T-helper 17 cell (primary cell): ENCODE measurements at places on chromosomes 11 and 22.

- H3K4me1 ChIP-seq, result peaks cover 12% of the 10 kb centered on the region
- no peak for DNase-seq
- no peak overlapping the region for H3K27ac ChIP-seq
- H3K36me3 ChIP-seq, result peaks cover 9% of the 10 kb centered on the region
- no peak overlapping the region for H3K4me3 ChIP-seq
Measured at GRCh38 chr11:76459846-76460245, 15.0 kb downstream of the EMSY start.

GRCh38 chr22:46052801-46053562 is 76.0 kb upstream of the WNT7B start:
- H3K27me3 ChIP-seq, result no peaks in the 10 kb centered on the region
- DNase-seq, result peak; percentile 4
- H3K4me3 ChIP-seq, result peak overlapping the region; percentile 96
- H3K4me1 ChIP-seq, result peaks cover 35% of the 10 kb centered on the region
- H3K27ac ChIP-seq, result peak overlapping the region; percentile 96
- peaks cover 2% of the 10 kb centered on the region for H3K36me3 ChIP-seq

GRCh38 chr11:117145393-117145761 is 1.3 kb downstream of the PAFAH1B2 start:
- H3K36me3 ChIP-seq, result peaks cover under 1% of the 10 kb centered on the region
- H3K4me1 ChIP-seq, result peaks cover 36% of the 10 kb centered on the region
- H3K4me3 ChIP-seq, result peak overlapping the region; percentile 98
- DNase-seq, result no peak
- peaks cover 4% of the 10 kb centered on the region for H3K27me3 ChIP-seq

GRCh38 chr11:78372114-78372768 is 45.4 kb downstream of the GAB2 start:
- no peaks in the 10 kb centered on the region for H3K36me3 ChIP-seq
- no peak for DNase-seq
- no peak overlapping the region for H3K4me3 ChIP-seq
- no peak overlapping the region for H3K27ac ChIP-seq

DNA sequence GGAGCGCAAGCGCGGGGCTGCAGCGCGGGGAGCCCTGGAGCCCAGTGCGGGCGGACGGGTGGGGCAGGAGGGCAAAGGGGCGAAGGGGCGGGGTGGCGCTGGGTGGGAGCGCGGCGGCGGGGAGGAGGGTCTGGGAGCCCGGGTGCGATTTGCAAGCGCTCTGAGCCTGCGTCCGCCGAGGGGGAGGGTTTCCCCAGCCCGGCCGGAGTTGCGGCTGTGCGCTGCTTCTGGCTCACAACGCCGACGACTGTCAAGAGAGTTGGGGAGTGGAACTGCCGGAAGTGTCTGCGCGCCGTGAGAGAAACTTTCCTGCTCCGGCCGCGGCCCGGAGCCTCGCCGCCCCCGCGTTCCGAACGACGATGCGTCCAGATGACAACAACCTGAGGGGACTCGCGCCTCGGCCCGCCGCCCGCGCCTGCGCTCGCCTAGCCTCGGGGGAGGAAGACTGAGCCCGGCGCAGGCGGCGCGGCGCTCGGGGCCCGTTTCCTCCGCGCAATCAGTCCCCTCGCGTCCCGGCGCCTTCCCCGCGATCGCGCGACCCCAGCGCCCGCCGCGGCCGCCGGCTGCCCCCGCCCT is at the start of gene ARHGAP42:
ARHGAP42 (plus strand) TSS at position 235 of the 576 bp plus-strand sequence. CDS start 391 bp downstream, outside the sequence.
- no peak within 1 kb of the TSS for H3K27ac ChIP-seq
- peaks cover 14% of the 10 kb centered on the region for H3K27me3 ChIP-seq
- peaks cover 5% of the 10 kb centered on the region for H3K4me1 ChIP-seq
- peak within 1 kb of the TSS; percentile 78 for H3K4me3 ChIP-seq
- H3K36me3 ChIP-seq, result no peaks in the 10 kb centered on the region

DNA sequence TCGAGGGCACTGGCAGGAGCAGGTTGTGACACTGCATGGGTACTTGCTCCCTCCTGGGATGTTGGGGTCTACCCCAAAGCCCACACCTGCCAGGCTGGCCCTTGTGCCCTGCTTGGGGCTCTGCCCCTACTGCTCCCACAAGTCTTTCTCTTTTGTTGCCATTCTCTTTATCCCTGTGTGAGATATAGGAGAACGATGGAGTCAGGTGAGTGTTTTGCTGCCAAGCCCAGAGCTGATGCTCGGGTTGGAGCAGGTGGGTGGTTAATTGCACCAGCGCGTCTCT is 292.6 kb downstream of the TBC1D22A start:
- H3K27ac ChIP-seq, result no peak overlapping the region
- peaks cover 18% of the 10 kb centered on the region for H3K4me1 ChIP-seq
- H3K27me3 ChIP-seq, result no peaks in the 10 kb centered on the region
- H3K4me3 ChIP-seq, result no peak overlapping the region
- peaks cover 2% of the 10 kb centered on the region for H3K36me3 ChIP-seq

DNA sequence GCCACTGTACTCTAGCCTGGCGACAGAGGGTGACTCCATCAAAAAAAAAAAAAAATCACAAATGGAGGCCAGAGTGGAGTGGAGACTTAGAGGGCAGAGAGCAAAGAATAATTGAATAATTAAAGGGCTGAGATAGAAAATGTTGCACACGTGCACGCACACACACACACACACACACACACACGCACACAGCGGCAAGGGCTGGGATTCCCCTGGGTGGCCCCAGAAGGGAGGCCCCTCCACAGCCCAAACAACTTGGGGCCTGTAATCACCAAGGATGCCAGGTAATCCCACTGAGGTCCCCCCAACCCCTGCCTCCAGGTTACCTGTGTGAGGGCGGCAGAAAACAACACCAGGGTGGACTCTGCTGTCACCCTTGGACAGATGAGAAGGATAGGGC is 12.0 kb upstream of the DGKZ start:
- H3K4me1 ChIP-seq, result peaks cover 35% of the 10 kb centered on the region
- H3K27me3 ChIP-seq, result no peaks in the 10 kb centered on the region
- no peak overlapping the region for H3K27ac ChIP-seq

GRCh38 chr11:62145261-62145871 is 21.6 kb downstream of the INCENP start:
- H3K36me3 ChIP-seq, result peaks cover 9% of the 10 kb centered on the region
- no peak for DNase-seq
- H3K4me3 ChIP-seq, result no peak overlapping the region
- H3K27me3 ChIP-seq, result no peaks in the 10 kb centered on the region

GRCh38 chr11:82792319-82792718 is 58.7 kb upstream of the FAM181B start:
- H3K27me3 ChIP-seq, result peaks cover 3% of the 10 kb centered on the region
- H3K4me1 ChIP-seq, result peaks cover 6% of the 10 kb centered on the region

DNA sequence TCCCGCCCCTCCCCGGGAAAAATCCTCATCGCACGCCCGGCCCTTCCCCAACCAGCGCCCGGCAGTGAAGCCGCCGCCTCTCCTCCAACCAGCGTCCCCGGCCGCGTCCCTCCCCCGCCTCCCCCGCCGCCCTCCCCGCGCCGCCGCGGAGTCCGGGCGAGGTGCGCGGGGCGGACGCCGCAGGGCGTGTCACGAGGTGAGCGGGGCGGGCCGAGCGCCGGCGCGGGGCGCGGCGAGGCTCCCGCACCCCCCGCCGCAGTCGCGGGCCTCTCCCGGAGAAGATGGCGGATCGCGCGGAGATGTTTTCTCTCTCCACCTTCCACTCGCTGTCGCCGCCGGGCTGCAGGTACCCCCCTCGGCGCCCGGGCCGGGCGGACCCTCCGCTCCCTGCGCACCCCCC is at the start of gene MAPK8IP2:
MAPK8IP2 (plus strand) TSS at position 256 of the 400 bp plus-strand sequence; CDS start at position 282, 26 bp downstream.
- no peak within 1 kb of the TSS for H3K27ac ChIP-seq
- H3K36me3 ChIP-seq, result peaks cover 8% of the 10 kb centered on the region
- H3K4me3 ChIP-seq, result peak within 1 kb of the TSS; percentile 80
- H3K27me3 ChIP-seq, result peaks cover 33% of the 10 kb centered on the region

DNA sequence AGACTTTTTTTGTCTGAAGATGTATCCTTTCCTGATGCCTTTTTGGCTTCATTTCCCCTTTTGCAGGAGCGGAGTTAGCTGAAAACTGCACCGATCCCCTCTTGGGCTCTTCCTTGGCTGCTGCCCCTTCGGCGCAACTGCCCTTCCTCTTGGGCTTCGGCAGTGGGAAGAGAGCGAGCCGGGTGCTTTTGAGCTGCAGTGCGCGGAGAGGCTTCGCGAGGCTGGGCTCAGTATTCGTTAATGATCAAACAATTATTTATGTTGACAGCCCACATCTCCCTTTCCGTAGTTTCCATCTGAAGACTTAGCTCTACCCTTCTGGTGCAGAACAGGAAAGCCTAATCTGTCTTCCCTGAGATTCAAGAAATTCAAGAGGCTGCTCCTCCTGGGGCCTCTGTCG is 170.8 kb downstream of the CSNK2A3 start:
- peaks cover 2% of the 10 kb centered on the region for H3K4me1 ChIP-seq
- no peak overlapping the region for H3K27ac ChIP-seq
- H3K36me3 ChIP-seq, result peaks cover 5% of the 10 kb centered on the region
- no peak for DNase-seq
- peaks cover 31% of the 10 kb centered on the region for H3K27me3 ChIP-seq

DNA sequence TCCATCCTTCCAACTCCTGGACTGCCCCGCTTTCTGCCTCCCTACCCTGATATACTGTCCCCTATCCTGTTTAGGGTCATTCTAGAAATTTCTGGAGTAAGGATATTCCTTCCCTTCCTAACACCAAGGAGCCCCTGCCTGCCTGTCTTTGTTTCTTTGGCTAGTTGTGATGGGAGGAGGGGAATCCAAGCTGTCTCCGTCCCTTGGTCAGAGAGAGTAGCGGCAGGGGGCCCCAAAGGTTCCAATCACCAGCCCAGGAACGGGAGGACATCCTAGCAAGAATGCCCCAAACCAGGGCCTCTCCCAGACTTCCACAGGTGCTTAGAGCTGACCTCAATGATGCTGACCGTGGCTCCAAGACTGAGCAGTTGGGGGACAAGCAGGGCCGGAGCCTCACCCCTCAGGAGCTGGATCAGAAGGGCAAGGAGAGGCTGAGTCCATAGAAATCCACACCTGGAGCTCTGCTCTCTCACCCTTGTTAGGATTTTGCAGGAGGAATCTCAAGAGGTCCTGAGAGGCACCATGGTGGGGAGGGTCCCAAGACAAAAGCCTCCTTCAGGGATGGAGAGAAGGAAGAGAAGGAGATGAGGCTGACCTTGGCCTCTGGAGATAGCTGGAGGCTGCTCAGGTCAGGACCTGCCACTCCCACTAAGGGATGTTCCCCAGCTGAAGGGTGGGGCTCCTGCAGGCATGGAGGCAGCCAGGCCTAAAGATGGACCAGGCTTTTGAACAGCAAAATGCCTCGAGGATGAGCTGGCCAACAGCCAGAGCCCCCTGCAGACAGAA is 13.6 kb downstream of the SLC22A12 start:
- no peak overlapping the region for H3K27ac ChIP-seq
- no peaks in the 10 kb centered on the region for H3K4me1 ChIP-seq
- no peak for DNase-seq
- peaks cover 23% of the 10 kb centered on the region for H3K27me3 ChIP-seq
- no peak overlapping the region for H3K4me3 ChIP-seq

GRCh38 chr11:134915212-134915611 is 503.2 kb upstream of the B3GAT1 start:
- H3K4me1 ChIP-seq, result peaks cover 2% of the 10 kb centered on the region
- peaks cover 53% of the 10 kb centered on the region for H3K27me3 ChIP-seq
- no peak overlapping the region for H3K4me3 ChIP-seq
- H3K36me3 ChIP-seq, result no peaks in the 10 kb centered on the region
- no peak for DNase-seq
- H3K27ac ChIP-seq, result no peak overlapping the region

DNA sequence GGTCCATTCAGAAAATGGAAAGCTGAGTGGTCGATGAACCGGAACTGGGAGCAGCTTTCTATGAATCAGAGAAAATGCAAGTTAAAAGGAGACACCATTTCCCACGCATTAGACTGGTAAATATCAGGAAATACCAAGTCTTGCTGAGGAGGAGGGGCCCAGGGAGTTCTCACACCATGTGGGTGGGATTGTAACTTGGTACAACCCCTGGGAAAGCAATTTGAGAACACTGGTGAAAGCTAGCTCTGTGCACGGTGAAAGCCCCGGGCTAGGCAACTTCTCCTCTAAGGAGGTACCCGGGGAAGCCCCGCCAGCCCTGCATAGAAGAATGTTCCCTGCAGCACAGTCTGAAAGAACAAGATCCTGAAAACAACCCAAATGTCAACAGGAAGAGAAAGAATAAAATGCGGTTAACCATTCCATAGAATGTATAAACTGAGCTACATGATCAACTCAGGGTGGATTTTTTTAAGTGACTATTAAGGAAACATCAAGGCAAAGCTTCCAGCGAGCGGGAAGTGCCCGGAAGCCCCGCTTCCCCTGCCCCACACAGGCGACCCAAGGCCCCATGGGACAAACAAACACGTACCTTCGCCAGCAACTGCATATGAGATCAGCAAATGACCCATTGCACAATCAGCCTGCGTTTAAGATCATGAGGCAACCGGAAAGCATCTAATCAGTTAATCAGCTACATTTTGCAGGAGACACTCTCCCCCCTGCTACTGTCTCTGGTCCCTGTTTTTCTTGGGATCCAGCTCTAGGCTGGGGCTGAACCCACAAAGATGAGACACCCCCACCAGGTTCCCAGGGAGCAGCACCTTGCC is 11.3 kb downstream of the SHANK2 start:
- H3K4me3 ChIP-seq, result no peak overlapping the region
- no peak overlapping the region for H3K27ac ChIP-seq
- no peaks in the 10 kb centered on the region for H3K4me1 ChIP-seq
- H3K27me3 ChIP-seq, result peaks cover 58% of the 10 kb centered on the region
- no peaks in the 10 kb centered on the region for H3K36me3 ChIP-seq

DNA sequence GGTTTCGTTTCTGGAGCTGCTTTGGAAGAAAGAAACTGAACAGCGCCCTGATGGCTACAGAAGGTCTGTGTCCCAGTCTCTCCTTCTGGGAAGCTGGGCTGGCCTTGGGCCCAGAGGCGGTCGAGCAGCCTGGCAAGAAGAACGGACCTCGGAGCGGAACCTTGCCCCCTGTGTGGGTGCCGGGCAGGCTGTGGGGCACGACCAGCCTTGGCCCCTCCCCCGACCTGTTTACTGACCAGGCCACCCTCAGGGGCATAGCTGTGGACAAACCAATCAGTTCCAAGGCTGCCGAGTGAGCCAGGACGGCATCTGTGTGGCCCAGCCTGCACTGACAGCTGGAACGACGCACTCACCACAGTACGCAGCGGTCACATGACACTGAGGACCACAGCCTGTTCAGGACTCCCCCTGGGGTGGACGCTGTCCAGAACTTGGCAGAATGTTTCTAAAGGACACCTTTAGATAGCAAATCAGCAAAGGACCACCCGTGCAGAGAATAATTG is 7.2 kb downstream of the PIM3 start:
- H3K4me1 ChIP-seq, result peaks cover 29% of the 10 kb centered on the region
- DNase-seq, result no peak
- no peaks in the 10 kb centered on the region for H3K27me3 ChIP-seq
- peak overlapping the region; percentile 93 for H3K27ac ChIP-seq
- no peaks in the 10 kb centered on the region for H3K36me3 ChIP-seq
